ENCODE measurements at places on chromosomes 16 and 17. TPM values are rescaled to one million over a fixed set of nuclear protein-coding genes. Genes with fewer than 3 reads are reported as not detected.

The NTN1 gene
- 90.4 TPM for total RNA-seq

DNA sequence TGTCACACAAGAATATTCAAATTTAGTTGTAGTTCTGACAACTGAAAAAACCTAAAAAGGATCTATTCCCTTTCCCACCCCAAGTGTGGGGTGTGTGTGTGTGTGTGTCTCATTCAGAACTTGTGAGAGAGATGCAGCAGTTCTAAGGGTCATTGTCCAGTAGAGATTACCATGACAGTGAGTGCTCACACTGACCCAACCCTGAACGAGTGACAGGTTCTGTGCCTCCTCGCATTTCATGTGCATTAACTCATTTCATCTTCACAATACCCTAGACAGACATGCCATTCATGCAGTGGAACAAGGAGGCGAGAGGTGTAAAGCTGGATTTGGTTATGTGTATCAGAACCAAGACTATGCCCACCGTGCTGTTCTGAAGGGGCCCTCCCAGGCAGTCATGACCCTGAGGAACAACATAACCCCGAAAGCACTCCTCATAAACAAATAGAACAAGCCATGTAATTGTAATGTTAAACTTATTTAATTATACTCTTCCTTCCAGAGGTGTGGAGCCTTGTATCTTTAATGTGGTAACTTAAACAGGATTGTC is 102.1 kb downstream of the CLEC16A start:
- no peak for DNase-seq
- no peaks in the 10 kb centered on the region for H3K36me3 ChIP-seq
- H3K27ac ChIP-seq, result no peak overlapping the region
- H3K27me3 ChIP-seq, result no peaks in the 10 kb centered on the region
- H3K4me1 ChIP-seq, result no peaks in the 10 kb centered on the region

The ABCC12 gene
- not detected for total RNA-seq

The TNP2 gene
- not detected for total RNA-seq

GRCh38 chr17:68424861-68425260 is 32.4 kb downstream of the WIPI1 start:
- no peak for DNase-seq
- no peak overlapping the region for H3K4me3 ChIP-seq
- no peaks in the 10 kb centered on the region for H3K27me3 ChIP-seq

DNA sequence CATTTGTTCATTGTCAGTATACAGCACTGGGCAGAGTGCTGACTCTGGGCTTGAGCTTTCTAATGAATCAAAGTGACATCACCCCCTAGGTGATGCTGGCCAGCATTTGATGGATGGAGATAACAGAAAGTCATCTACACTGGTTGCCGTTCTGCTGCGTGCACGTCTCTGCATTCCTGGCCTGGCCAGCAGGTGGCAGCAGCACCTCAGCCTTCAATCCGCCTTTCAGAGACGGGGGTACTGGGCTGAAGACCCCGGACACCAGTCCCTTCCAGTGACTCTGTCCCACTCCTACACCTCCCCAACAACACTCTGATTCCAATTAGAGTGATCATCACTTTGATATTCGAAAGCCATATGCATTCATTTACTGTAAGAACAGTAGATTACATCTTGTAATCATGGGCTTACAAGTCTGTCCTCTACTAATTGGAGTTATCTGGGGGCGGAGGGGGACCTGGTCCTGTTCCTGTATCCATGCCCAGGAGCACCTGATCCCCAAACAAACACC is 6.0 kb downstream of the CPSF4L start:
- no peak overlapping the region for H3K27ac ChIP-seq
- no peaks in the 10 kb centered on the region for H3K27me3 ChIP-seq

The CLCN7 gene
- 89.1 TPM for total RNA-seq

- DNase-seq, result no peak
- H3K27me3 ChIP-seq, result no peaks in the 10 kb centered on the region
- H3K4me1 ChIP-seq, result no peaks in the 10 kb centered on the region
- peaks cover 6% of the 10 kb centered on the region for H3K36me3 ChIP-seq
- H3K4me3 ChIP-seq, result no peak overlapping the region
These were observed 66.0 kb downstream of the CDK12 start for GRCh38 chr17:39527220-39527813.

GRCh38 chr17:78154903-78155811 is 9.0 kb downstream of the C17orf99 start:
- DNase-seq, result no peak
- H3K27me3 ChIP-seq, result no peaks in the 10 kb centered on the region
- H3K27ac ChIP-seq, result no peak overlapping the region
- H3K4me1 ChIP-seq, result no peaks in the 10 kb centered on the region

- no peaks in the 10 kb centered on the region for H3K27me3 ChIP-seq
- H3K4me1 ChIP-seq, result no peaks in the 10 kb centered on the region
- no peaks in the 10 kb centered on the region for H3K36me3 ChIP-seq
- H3K27ac ChIP-seq, result no peak overlapping the region
- H3K4me3 ChIP-seq, result no peak overlapping the region
These were observed 7.4 kb downstream of the KIFC3 start for GRCh38 chr16:57794849-57795430.

DNA sequence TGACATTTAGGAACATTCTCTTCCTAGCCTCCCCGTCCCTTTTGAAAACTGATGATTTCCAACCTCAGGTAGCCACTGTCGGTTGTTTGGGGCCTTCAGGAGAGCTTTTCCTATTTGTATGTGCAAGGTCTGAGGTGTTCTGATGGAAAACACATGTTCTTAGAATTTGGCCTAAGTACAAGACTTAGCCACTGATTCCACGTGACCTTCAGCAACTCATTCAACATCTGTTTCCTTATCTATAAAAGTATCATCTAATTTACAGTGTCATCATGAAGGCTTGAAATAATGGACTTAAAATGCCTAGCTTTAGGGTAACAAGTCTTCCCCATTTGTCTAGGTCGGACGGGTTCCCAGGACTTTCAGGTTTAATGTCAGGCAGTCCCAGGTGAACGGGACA is 259.3 kb downstream of the SOX9 start:
- no peaks in the 10 kb centered on the region for H3K36me3 ChIP-seq
- H3K4me1 ChIP-seq, result no peaks in the 10 kb centered on the region
- DNase-seq, result no peak
- no peaks in the 10 kb centered on the region for H3K27me3 ChIP-seq
- H3K27ac ChIP-seq, result no peak overlapping the region

The HASPIN gene
- total RNA-seq, result 0.13 TPM

DNA sequence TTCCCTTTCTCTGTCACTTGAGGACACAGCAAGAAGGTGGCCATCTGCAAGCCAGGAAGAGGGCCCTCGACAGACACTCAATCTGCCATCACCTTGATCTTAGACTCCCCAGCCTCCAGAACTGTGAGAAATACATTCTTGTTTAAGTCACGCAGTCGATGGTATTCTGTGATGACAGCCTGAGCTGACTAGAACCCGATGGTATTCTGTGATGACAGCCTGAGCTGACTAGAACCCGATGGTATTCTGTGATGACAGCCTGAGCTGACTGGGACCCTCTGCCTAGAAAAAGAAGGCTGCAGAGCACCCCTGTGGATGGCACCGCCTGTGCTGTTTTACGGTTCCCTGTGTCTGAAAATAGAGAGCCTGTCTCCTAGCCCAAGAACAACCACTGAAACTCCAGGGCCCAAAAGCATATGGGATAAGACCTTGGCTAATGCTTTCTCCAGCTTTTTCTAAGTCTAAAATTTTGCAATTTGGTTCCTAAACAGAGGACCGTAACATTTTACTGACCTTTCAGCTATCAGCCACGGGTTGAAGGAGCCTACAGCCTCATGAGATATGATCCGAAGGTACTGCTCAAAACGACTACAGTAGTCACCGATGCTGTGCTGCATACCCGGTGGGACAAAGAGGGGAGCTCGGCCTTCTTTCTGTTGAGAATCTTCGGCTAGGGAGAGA is 33.1 kb upstream of the PITPNM3 start:
- no peak for DNase-seq
- H3K36me3 ChIP-seq, result peaks cover 33% of the 10 kb centered on the region
- H3K27ac ChIP-seq, result no peak overlapping the region
- H3K27me3 ChIP-seq, result no peaks in the 10 kb centered on the region
- no peaks in the 10 kb centered on the region for H3K4me1 ChIP-seq

The BAIAP2 gene
- 19.2 TPM for total RNA-seq

The AURKB gene
- 3.1 TPM for total RNA-seq

GRCh38 chr17:70891306-70891705 is 722.0 kb downstream of the KCNJ2 start:
- no peaks in the 10 kb centered on the region for H3K36me3 ChIP-seq
- no peaks in the 10 kb centered on the region for H3K4me1 ChIP-seq
- no peak for DNase-seq

The LIMD2 gene
- total RNA-seq, result 23.1 TPM

The CES5A gene
- not detected for total RNA-seq

The HOXB8 gene
- 1.0 TPM for total RNA-seq

DNA sequence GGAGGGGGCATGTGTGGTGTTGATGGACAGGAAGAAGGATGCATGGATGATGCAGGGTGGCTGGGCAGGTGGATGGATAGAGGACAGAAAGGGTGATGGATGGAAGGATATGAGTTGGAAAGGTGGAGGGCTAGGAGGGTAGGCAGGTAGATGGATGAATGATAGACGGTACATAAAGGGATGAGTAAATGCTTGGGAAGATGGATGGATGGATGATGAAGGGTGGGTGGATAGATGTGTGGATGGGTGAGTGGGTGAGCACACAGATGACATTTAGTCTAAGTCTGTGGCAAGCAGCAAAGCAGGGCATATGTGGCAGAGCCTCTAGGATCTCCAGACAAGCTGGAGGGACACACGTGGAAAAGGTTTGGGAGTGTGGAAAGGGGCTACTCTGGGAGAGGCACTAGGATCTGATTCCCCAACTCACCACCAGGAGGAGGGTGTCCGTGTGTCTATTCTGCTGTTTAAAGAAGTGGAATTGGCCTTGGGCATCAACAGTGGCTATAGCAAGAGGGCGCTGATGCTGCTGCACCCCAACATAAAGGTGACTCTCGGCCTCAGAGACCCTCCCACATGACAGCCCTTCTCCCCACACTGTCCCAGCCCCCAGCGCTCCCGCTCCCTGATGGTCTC is 8.2 kb downstream of the PLD2 start:
- H3K4me1 ChIP-seq, result no peaks in the 10 kb centered on the region
- no peak for DNase-seq
- H3K4me3 ChIP-seq, result no peak overlapping the region
- H3K27ac ChIP-seq, result no peak overlapping the region
- no peaks in the 10 kb centered on the region for H3K36me3 ChIP-seq
- H3K27me3 ChIP-seq, result no peaks in the 10 kb centered on the region

The TP53TG3B gene
- total RNA-seq, result not detected

The PFN1 gene
- total RNA-seq, result 440 TPM

DNA sequence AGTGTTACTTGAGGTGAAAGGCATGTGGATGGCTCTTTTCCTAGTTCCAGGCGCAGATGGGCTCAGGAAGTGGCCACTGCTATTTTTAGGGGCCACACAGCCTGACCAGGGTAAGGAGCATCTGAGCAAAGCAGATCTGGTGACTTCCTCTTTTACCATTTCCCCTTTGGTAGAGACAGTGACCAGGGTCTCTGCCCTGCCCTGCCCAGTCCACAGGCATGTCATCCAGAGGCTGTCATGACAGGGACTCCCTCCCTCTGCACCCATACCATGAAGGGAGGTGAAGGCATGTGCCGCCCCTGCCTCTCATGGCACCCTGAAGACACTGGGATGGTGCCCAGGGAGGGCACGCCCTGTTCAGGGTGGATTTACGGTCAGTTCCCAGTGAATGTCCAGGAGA is 2.2 kb downstream of the PLA2G15 start:
- no peak overlapping the region for H3K4me3 ChIP-seq
- H3K27me3 ChIP-seq, result no peaks in the 10 kb centered on the region
- no peaks in the 10 kb centered on the region for H3K36me3 ChIP-seq
- no peaks in the 10 kb centered on the region for H3K4me1 ChIP-seq

The CCL18 gene
- total RNA-seq, result 39.0 TPM

The TNFRSF13B gene
- not detected for total RNA-seq

The MRPL45 gene
- 23.4 TPM for total RNA-seq

- DNase-seq, result no peak
- no peaks in the 10 kb centered on the region for H3K4me1 ChIP-seq
- H3K36me3 ChIP-seq, result no peaks in the 10 kb centered on the region
- H3K4me3 ChIP-seq, result no peak overlapping the region
- H3K27ac ChIP-seq, result no peak overlapping the region
These were observed 219.1 kb downstream of the STX8 start for GRCh38 chr17:9356488-9356911.

GRCh38 chr17:49756323-49757150 is 7.4 kb downstream of the FAM117A start:
- H3K4me3 ChIP-seq, result no peak overlapping the region
- no peak overlapping the region for H3K27ac ChIP-seq
- no peaks in the 10 kb centered on the region for H3K4me1 ChIP-seq
- H3K27me3 ChIP-seq, result no peaks in the 10 kb centered on the region
- no peaks in the 10 kb centered on the region for H3K36me3 ChIP-seq

The PRAC1 gene
- total RNA-seq, result not detected

DNA sequence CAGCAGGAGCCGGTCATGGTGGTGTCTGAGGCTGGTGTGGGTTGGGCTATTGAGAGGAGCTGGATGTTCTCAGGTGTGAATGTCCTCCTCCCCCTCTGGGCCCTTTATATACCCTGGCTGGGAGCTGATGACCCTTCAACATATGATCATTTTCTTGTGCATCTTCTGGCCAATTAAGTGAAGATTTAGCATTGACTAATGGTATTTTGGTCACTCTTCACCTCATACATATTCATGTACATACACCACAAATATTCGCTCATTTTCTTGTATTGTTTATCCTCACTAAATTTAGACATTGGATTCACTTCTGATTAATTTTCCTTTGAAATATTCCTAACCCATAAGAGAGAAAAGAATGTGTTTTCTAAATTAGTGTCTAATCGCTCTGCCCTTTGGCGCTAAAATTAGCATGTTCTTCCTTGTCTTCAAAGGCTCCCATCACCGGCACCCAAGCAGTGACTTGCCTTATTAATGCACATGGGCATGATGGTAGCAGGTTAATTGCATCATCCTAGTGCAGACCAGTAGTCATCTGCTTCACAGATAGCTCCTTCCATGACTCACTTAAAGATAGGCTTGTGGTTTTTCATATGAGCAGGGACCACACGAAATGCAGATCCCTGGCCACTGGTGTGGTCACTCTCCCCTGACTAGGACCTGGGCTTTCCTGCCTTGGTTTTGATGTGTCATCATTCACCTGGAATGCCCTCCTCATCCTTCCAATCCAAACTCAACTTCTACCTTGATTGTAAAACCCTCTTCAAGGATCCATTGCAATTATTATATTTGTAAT is at the start of gene KRTAP2-4:
TSS of gene KRTAP2-4 (minus strand) at position 51 of the 796 bp plus-strand sequence. CDS start at position 17, 34 bp downstream.
- H3K4me1 ChIP-seq, result no peaks in the 10 kb centered on the region
- H3K4me3 ChIP-seq, result no peak within 1 kb of the TSS
- DNase-seq, result no peak
- H3K27me3 ChIP-seq, result no peaks in the 10 kb centered on the region
- H3K27ac ChIP-seq, result no peak within 1 kb of the TSS

DNA sequence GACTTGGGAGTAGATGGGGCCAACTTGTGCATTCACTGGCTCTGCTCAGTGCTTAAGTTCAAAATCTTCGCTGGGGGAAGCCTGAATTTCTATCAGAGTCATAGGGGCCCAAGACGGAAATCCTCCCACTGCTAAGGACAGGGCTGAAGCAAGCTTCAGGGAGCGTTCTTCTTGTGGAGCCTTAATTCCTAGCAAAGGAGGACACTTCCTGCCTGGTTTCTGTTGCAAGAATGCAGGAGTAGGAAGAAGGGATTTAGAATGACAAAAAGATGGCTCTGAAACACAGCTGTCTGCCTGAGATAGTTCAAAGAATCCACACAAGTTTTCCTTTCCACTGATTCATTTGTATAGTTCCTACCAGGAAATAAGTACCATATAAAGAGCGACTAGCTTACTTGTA is 26.4 kb downstream of the PSME3IP1 start:
- no peak overlapping the region for H3K27ac ChIP-seq
- H3K4me1 ChIP-seq, result no peaks in the 10 kb centered on the region
- H3K27me3 ChIP-seq, result no peaks in the 10 kb centered on the region
- DNase-seq, result no peak

The SPNS2 gene
- total RNA-seq, result 31.3 TPM

GRCh38 chr16:30660424-30661261 is 2.4 kb downstream of the FBRS start:
- no peaks in the 10 kb centered on the region for H3K27me3 ChIP-seq
- H3K4me3 ChIP-seq, result peak overlapping the region; percentile 94
- peaks cover 12% of the 10 kb centered on the region for H3K36me3 ChIP-seq
- DNase-seq, result no peak
- H3K27ac ChIP-seq, result no peak overlapping the region
